Astrocyte (in vitro differentiated cells and primary cell): ENCODE measurements at places on chromosomes 6 and 20.

- DNase-seq, result no peak
Observed at GRCh38 chr6:91678679-91679446, 1092.0 kb upstream of the MAP3K7 start.

- DNase-seq, result no peak
Observed at GRCh38 chr20:59579404-59580145, 24.8 kb upstream of the PHACTR3 start.

DNA sequence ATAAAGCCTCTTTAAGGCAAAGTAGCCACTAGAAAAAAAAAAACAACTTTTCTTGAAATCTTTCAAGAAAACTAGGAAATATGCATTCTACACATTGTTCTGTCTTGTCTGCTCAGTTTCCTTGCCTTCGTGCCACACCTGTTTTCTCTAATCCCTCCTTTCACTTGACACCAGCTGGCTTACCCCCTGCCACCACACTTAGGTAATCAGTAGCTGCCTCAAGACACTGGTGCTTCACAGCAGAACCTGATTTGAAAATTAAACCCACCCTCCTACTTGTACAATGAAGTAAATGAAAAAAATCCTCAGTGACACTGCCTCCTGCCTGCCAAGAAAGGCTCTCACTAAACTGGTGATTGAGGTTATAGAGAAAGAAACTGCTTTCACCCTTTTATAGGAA is 45.8 kb upstream of the SCML4 start:
- no peak for DNase-seq

- no peak for DNase-seq
Observed at GRCh38 chr20:10408108-10408813, 25.8 kb downstream of the MKKS start.

DNA sequence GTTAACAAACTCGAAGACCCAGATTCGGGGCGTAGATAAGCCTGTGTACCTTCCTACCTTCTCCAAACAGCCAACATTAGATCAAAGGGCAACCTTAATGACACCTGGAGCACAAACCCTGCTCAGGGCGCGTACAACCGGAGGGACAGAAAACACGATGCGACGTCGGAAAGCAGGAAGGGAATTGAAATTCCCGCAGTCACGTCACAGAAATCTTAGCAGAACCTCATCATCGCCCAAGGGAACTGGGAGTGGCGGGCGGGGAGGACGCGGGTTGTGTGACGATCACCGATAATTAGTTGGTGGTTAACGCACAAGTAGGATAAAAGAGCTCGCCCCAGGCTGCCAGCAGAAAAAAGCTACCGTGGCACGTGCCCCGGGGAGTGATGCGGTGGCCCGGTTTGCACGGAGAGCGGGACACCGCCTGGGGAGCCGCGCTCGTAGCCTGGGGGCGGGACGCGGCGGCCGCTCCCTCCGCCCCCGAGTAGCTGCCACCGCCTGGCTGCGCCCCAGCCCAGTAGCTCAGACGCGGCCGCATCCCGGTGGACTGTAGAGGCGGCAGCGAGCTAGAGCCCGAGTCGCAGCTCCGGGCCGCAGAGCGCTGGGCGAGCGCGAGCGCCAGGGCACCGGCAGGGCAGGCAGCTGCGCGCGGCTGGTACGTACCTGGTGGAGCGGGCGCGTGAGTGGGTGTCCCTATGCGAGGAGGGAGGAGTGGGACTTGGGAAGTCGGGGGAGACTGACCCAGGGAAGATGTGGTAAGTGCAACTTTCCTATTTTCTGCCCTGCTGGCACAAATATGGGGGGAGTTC is at the start of gene PKIB:
TSS of gene PKIB (plus strand) at position 525 of the 809 bp plus-strand sequence. CDS start 107,390 bp downstream, outside the sequence.
- DNase-seq, result peak; percentile 71

DNA sequence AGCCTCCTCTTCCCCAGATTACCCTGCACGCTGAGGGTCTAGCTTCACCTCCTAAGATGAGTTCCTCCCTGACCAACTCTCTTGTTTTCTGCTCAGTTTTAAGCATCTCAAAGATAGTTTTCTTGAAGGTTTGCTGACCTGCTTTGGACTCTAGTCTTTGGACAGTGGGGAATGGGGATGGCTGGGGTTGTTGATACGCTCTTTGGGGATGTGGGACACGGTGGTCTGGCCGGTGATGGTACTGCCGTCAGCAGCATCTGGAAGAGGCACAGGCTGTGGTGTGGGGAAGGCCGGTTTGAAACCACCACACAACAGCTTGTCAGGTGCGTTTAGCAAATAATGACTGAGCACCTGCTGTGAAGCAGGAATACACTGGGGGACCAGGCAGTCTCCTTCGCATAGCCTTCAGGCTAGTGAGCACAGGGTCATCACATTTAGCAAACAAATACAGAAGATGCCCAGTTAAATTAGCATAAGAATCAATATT is 94.1 kb downstream of the TMEM242 start:
- no peak for DNase-seq

GRCh38 chr20:57392512-57393271 is 1.5 kb downstream of the RBM38 start:
- no peak for DNase-seq

- DNase-seq, result no peak
Observed at GRCh38 chr6:161414707-161415106, 140.8 kb upstream of the AGPAT4 start.

- no peak for DNase-seq
Observed at GRCh38 chr20:44593751-44594150, 11.4 kb downstream of the PKIG start.

DNA sequence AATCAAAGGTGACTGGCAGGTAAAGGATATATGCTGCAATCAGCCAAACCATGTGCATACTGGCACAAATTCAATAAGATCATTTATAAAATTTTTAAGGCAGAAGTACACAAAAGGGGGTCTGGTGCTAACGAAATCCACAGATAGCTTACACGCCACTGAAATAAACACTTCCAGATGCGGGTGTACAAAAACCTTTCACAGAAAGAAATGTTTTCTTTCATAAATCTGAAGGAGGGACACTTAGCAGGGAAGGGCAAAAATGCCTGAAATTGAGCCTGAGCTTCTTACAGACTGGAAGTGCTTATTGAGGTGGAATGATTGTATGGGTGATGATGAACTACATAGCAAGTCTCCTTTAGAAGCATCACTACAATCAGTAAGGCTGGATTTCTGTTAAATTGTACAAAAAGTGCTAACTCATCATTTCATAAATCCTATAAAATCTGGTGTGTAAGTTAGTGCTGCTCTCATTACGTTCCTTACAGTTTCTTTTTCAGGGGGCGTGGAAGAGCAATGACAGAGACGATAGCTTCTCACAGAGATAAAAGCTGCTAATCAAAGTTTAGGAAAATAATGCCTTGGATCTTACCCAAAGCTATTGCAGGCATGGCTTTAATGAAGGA is 409.3 kb upstream of the RUNX2 start:
- DNase-seq, result peak; percentile 19

DNA sequence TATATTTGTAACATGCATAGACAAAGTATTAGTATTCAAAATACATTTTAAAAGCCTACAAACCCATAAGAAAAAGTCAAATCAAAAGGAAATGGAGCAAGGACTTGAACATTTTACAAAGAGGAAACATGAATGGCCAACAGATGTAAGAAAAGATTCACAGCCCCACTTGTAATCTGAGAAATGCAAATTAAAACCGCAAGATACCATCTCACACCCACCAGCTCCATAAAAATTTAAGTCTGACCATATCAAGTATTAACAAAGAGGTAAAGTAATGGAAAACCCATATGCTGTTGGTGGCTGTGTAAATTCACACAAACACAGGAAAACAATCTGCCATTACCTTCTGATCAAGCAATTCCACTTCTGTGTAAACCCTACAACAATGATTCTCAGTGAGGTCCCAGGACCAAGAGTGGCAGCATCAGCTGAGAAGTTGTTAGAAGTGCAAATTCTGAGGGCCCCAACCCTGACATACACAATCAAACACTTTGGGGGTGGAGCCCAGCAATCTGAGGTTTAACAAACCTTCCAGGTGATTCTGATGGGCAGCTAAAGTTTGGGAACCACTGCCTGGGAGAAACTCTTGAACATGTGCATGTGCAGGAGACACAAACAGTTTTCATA is 30.9 kb downstream of the BCL2L1 start:
- DNase-seq, result peak; percentile 80

- DNase-seq, result no peak
Observed at GRCh38 chr6:8888468-8888867, 453.1 kb upstream of the SLC35B3 start.

DNA sequence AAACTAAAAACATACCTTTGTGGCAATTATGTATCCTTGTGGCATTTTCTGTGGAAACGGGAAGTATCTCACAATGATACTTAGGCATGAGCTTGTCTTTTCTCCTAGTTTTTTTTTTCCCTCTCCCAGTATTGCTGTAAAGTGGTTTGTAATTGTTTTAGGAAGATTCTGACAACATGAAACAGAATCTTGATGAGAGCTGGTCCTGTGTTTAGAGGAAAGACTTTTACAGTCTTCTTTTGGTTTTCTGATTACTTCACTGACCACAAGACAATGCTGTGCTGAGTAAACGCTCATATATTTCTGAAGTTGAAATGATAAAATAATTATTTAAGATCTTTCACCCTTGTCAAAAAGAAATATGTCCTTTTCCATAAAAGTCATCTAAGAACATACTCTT is 201.2 kb downstream of the FOXC1 start:
- DNase-seq, result no peak

DNA sequence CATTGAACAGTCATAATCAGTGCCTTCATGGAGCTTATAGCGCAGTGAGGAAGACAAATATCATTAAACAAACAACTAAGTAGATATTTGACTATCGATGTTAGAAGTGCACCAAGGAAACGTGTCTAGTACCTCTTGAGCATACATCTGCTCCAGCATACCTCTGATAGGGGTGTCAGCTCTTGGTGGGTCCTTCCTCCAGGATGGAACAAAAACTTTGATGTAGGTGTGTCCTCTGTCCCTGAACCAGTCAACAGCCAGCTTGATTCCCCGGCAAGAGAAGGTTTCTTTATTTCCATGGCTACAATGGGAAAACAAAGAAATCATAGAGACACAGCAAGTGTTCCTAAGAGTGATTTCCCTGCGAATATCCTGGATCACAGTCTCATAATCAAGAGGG is 23.1 kb downstream of the ZC3H12D start:
- no peak for DNase-seq

GRCh38 chr6:113202852-113203714 is 654.1 kb upstream of the MARCKS start:
- no peak for DNase-seq

DNA sequence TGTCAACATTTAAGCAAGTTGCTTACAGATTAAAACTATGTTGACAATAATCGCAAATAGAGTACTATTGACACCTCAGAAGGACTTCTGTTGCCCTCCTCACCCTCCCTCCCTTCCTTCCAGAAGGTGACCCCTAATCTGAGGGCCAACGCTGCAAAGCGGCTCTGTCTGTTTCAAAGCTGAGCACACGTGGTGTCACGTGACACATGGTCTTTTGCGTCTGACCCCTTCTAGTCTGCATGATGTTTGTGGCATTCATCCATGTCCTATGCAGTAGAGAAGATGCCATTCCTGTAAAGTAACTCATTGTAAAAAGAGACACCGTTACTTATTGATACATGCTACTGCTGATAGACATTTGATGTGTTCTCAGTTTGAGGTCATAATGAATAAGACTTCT is 182.3 kb downstream of the THBS2 start:
- no peak for DNase-seq

DNA sequence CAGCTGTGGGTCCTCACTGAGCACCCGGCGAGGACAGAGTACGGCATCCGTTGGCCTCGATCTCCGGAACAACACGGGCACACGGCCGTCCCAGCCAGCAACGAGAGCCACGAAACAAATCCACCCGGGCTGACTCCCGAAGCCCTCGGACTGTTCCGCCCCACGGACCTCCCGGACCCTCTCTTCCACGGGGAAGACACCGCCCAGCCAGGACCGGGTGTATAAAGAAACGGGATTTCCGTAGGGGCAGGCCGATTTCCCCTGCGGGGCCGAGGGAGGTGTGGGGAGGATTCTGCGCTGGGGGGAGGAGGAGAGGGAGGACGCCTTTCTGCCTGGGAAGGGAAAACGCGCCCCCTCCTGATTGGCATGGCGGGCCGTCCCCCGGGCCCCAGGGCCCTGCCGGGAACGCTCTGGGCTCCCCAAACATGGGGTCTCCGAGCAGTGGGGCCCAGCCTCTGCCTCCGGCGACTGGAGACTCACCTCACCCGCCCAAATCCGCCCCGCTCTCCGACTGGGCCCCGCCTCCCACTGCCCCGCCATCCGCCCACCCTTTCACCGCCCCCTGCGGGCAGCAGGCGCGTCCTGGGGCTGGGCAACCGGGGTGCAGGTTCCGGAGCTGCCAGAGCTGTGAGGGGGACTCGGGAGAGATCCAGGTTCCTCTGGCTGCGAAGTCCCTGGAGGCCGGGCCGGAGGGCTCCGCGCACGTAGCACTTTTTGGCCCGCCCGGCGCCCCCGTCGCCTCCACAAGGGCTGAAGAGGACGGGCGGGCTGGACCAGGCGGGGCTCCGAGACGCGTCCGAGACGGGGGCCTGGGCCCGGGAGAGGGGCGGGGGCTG is 679 bp upstream of the PPDPF start:
- DNase-seq, result peak; percentile 37

DNA sequence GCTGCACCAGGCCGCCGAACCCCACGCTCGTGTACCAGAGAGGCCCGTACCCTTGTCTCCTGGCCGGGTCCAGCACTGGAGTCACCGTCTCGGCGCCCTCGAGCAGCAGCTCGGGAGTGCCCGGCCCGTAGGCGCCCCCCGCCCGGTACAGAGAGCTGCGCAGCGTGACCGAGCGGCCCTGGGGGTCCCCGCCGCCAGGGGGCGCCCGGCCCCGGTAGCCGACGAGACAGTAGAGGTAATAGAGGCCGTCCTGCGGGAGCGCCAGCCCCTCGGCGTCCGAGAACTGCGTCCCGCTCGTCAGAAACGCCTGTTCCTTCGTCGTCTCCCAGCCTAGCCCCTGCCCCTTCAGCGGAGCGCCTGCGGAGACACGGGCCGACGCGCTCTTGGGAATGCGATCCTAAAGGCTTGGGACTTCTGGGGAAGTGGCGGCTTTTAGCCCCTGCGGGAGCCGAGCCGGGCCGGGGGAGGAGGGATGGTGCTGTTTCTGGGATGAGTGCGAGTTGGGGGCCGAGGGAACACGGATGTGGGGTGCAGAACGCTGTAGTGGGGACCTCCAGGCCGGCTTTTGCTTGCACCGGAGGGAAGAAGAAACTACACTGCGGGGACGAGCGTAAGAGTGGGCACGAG is 1.3 kb downstream of the LTB start:
- peak; percentile 52 for DNase-seq

- DNase-seq, result no peak
Observed at GRCh38 chr6:20979076-20979475, 444.8 kb downstream of the CDKAL1 start.
